ENCODE measurements at places on chromosomes 4 and X. TPM values are rescaled to one million over a fixed set of nuclear protein-coding genes. Genes with fewer than 3 reads are reported as not detected.

The COX7B2 gene
- total RNA-seq = not detected

The PPP1R2C gene
- total RNA-seq = not detected

The SMIM43 gene
- 0.94 TPM for total RNA-seq

The PWWP3B gene
- 1.4 TPM for total RNA-seq

The CYSLTR1 gene
- total RNA-seq = 1.2 TPM

Measured in occipital lobe (tissue), 3 donors.